Cardiac muscle cell (in vitro differentiated cells and primary cell): ENCODE measurements at places on chromosomes 5 and 9. TPM values are rescaled to one million over a fixed set of nuclear protein-coding genes. Genes with fewer than 3 reads are reported as not detected.

DNA sequence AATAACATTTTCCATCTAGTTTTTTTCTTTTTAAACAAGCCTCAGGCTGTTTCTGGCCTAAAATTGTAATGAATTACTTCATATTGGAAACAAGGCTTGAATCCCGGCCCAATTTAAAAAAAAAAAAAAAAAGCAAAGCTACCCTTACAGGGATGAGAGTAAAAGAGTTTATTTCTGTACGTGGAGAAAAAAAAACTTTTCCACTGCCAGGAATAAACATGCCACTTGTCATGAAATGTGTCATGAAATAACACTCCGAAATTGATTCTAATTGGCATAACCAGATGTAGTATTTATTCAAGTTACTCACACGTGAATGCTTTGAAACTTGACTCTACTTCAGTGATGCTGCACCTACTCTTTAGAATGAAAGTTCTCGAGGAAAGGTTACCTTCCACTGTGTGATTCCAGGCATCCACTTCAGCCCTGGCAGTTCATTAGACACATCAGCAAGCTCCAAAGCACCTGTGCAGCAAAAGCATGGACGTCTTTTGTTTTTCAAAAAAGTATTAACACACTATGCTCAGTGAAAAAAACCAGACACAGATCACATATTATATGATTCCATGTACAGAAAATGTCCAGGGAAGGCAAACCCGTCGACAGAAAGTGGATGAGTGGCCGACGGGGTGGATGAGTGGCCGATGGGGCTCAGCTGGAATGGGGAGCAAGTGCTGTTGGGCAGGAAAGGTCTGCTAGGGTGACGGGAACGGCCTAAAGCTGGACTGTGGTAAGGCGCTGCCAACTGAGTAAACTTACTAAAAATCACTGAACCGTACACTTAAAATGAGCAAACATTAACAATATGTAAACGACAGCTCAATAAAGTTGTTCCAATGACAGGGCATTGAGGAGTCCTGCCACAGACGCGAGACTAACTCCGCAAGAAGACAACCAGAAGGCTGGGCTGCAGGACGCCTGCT lies 21.2 kb downstream of the NSUN2 start:
- DNase-seq = no peak

DNA sequence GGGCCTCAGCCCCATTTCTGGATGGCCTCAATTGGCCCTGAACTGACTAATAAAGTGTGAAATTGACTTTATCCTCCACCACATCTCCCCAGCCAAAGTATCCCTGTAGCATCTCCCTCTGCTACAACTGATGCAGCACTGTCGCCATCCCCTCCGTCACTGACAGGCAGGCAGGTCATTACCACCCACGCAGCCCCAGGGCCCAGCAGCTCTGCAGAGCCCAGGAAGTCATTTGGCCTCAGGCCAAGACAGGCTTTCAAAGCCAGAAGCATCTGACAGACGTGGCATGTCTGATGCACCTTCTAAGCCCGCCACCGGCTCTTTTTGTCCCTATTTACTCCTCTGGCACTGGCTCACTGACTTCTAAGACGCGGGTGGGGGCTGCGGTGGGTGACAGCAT lies 65.3 kb downstream of the ARHGEF37 start:
- DNase-seq = peak; percentile 52

GRCh38 chr5:151058891-151059489 lies 21.8 kb downstream of the TNIP1 start:
- no peak for DNase-seq

- DNase-seq = no peak
Measured at GRCh38 chr5:1255081-1255561, 29.9 kb downstream of the SLC6A18 start.

- DNase-seq = no peak
Measured at GRCh38 chr5:126587551-126588390, 7.2 kb downstream of the ALDH7A1 start.

DNA sequence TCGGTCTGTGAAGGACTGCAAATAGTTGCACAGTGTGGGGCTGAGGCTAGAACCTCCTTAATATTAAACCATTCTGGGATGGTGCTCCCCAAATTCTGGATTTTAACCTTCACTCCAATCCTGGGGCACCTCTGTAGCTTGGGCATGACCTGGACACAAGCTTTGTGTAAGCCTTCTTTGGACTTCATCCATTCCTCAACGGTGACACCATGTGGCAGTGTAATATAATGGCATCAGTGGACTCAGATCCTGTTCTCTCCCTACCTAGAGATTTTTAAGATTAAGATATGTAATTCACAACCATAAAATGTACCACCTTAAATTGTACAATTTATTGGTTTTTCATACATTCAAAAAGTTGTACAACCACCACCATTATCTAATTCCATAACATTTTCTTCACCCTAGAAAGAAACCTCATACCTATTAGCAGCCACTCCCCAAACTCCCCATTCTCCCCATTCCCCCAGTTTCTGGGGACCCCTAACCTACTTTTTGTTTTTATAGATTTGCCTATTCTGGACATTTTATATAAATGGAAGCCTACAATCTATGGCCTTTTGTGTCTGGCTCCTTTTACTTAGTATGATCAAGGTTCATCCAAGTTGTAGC lies 4.8 kb upstream of the PLGRKT start:
- peak; percentile 73 for DNase-seq

DNA sequence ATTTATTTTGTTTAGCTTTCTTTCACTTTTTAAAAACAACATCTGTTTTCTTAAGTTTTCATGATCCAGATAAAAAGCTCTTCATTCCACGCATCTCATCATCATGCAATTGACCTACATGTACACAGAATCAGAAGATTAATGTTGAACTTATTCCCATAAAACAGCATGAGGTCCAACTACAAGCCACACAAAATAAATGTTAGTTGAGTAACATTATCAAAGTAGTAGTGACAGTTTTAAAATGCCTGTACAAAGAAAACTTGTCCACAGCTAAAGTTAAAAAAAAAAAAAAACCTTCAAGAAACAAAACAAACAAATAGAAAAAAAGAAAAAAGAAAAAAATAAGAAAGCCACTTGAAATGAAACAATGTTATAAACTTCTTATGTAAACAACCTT lies 846.3 kb downstream of the TLE1 start:
- DNase-seq = no peak

DNA sequence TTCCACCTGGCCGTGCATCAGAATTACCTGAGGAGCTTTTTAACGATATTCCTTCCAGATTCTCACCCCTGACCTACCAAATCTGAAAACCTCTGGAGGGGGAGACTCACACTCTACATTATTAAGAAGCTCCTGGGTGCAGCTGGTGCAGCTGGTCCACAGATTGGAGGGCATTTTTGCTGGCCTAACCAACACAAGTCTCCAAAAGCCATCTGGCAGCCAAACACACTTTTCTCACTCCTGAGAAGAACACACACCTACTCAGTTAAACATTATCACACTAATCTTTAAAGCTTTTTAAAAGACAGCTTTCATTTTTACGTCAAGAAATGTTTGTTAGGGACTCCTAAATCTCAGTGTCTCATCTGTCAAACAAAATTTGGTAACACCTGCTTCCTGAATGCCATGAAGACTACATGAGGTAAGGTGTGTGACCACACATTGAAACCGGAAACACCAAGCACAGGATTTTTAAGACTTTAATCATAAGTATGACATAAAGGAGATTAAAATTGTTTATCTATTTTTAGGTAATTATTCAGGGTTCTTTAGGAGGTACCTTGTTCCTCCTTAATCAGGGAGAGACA lies 14.2 kb upstream of the PTPN3 start:
- no peak for DNase-seq

- no peak for DNase-seq
Measured at GRCh38 chr5:74810915-74811314, 43.9 kb downstream of the NSA2 start.

DNA sequence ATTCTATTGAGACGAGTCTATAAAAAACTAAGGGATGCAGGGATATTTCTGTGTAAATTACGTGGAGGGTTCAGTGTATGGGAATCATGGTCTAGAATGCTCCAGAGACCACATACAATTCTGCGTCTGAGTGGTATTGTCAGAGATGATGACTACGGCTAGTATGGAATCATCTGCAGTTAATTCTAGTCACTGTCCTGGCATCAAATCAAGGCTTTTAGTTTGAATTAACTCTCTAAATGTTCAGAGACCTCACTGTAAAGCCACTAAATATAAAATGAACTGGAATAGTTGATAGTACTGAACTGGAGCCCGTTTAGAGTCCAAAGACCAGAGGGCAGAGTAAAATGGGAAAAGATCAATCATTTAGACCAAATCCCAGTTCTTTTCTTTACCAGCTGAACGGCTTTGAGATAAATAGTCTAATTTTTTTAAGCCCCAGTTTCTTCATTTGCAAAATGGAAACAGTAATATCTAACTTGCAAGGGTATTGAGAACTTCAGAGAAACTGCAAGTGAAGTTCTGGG lies 599.8 kb downstream of the EBF1 start:
- no peak for DNase-seq

DNA sequence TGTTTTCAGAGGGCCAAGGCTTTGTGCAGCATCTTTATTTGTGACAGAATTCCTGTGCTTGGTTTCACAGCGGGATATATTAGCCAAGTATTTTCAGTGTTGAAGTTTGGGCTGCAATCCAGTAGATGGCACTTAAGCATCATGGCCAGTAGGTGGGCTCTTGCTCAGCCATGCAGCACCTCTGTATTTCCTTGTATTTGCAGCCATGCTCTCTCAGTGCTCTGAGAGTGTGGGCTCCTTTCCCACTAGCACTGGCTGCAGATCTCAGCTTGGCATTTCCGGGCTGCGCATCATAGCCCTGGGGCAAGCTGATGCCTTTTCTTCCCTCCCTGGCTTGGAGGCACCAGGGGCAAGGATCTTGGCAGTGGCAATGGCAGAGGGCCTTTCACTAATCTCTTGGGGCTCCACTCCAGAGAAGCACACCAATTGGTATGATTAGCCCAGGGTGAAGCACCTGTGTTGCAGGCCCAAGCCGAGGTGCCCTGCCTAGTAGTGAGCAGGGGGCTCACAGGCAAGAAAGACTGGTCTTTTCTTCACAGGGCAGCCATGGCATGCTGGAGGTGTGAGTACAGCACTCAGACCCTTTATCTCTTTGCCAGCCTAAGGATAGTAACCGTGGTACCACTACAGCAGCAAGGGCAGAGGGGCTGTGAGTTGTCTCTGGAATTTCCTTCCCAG lies 48.3 kb downstream of the SLCO6A1 start:
- DNase-seq = no peak

DNA sequence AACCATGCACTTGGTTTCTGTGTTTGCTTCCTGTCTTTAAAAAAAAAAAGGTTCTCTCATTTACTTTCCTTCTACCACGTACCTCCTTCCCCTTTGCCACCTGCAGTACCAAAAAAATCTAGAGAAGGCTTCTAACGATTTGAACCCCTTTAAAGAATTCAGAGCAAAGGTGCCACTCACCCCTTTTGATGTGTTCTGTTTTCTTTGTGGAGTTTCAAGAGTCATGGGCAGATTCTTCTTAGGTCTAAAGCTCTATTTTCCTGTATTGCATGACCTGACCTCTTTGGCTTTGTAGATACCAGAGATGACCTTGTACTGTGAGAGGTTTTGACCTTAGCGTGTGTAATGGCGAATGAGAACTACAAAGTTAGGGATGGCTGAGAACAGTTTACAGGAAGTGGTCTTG lies 29.0 kb downstream of the TXNDC8 start:
- DNase-seq = no peak

DNA sequence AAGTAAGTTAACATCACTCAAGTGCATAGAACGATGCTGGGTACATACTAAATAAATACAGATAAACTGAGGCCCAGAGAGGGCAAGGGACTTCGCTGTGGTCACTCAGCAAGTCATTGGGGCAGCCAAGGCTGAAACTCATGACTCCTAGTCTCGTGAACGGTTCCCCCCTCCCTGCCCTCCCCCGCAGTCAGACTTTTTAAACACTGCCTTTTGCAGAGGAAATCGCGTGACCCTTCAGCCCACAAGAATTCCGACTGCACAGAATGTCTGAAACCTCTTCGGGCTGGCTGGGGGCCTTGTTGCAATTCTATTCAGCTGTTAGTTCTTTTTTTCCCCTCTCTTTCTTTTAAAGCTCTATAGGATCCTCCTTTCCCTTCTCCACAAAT lies 28.1 kb downstream of the NEK6 start:
- no peak for DNase-seq

DNA sequence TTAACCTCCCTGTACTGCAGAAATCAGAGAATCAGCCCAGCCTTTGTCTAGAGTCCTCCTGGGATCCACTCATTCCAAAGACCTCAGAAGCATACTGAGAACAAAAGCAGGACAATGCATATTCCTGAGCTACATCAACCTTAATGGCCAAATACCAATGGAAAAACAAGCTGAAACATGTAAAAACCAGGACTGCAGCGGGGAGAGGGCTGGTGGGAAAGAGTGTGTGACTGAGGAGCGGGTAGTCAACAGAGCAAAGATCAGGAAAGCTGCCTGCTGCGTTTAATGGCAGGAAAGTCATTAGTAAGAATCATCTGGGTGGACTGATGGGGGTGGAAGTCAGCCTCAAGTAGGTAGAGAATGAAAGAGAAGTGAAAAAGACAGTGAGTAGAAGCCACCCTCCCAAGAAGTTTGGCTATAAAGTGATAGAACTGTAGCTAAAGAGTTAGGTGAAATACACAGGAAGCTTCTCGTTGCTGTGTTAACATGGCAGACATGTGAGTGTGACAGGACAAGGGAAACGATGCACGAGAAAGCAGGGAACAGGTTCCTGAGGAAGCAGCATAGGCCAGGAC lies 88.1 kb downstream of the OTULIN start:
- no peak for DNase-seq

GRCh38 chr9:131875828-131876485 lies 136.1 kb upstream of the RAPGEF1 start:
- DNase-seq = no peak

GRCh38 chr5:19988457-19988856 lies 457 bp upstream of the CDH18 start:
- no peak for DNase-seq

- no peak for DNase-seq
Measured at GRCh38 chr5:170648541-170648940, 135.0 kb upstream of the GABRP start.

DNA sequence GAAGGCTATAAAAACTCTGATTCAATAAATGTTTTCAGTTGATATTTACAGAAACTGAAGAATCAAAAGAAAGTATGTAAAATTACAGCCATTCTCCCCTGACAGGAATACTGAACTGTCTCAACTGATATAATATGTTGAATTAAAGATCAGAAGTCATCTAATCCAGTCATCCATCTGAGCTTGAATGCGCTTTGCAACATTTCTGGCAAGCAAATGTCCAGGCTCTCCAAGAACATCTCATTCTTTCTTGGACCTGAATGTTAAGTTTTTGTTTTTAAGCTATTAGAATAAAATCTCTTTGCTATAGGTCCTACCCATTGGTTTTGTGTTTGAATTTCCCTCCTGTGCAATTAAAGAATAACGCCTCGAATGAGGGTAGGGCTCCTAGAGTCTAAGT lies 120.5 kb downstream of the MPDZ start:
- DNase-seq = no peak

GRCh38 chr9:79242489-79242888 lies 329.3 kb upstream of the TLE4 start:
- DNase-seq = no peak

- DNase-seq = peak; percentile 75
Measured at GRCh38 chr5:57889558-57889957, 406.9 kb upstream of the ACTBL2 start.

Gene TAF7
- total RNA-seq = 93.8 and 124 TPM in 2 replicates

Gene RNF180
- total RNA-seq = 9.1 and 9.7 TPM in 2 replicates

Gene CCDC183
- total RNA-seq = 32.4 and 49.3 TPM in 2 replicates

Gene PLCXD3
- 19.3 and 58.6 TPM in 2 replicates for total RNA-seq
